ENCODE measurements at places on chromosomes 3 and 15. TPM values are rescaled to one million over a fixed set of nuclear protein-coding genes. Genes with fewer than 3 reads are reported as not detected.

- H3K27me3 ChIP-seq: no peaks in the 10 kb centered on the region
- H3K36me3 ChIP-seq: no peaks in the 10 kb centered on the region
- peak overlapping the region; percentile 74 for H3K4me3 ChIP-seq
- DNase-seq: no peak
- H3K27ac ChIP-seq: peak overlapping the region; percentile 92
- no peaks in the 10 kb centered on the region for H3K4me1 ChIP-seq
These were observed 672 bp downstream of the NEDD4 start for GRCh38 chr15:55992769-55993110.

INSYN1 gene
- total RNA-seq: 2.2 TPM

MAP1A gene
- 3.8 TPM for total RNA-seq

DNA sequence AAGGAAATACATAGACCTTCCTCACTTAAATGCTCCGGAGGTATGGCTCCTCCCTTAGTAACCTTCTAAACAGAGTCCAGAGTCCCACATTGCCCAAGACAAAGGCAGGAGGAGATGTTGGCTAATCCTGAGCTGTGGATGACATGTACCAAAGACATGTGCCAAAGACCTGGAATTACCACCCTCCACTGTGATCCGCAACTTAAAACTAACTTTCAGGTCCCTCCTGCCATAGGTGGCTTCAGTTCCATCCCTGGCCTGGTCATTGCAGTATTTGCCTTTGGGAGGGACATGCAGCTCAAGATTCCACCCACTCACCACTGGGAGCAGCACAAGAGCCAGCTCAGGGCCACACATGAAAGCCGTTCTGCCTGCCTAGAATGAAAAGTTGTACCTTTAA is 28.0 kb downstream of the MYZAP start:
- H3K4me3 ChIP-seq: no peak overlapping the region
- H3K27ac ChIP-seq: peak overlapping the region; percentile 27
- no peak for DNase-seq
- H3K27me3 ChIP-seq: no peaks in the 10 kb centered on the region

- no peaks in the 10 kb centered on the region for H3K36me3 ChIP-seq
- H3K27ac ChIP-seq: no peak overlapping the region
- peak; percentile 2 for DNase-seq
- H3K4me3 ChIP-seq: no peak overlapping the region
- no peaks in the 10 kb centered on the region for H3K4me1 ChIP-seq
These were observed 7.8 kb upstream of the RHCG start for GRCh38 chr15:89504166-89504565.

- no peaks in the 10 kb centered on the region for H3K4me1 ChIP-seq
- no peak for DNase-seq
- no peaks in the 10 kb centered on the region for H3K27me3 ChIP-seq
- no peak overlapping the region for H3K4me3 ChIP-seq
- no peak overlapping the region for H3K27ac ChIP-seq
These were observed 21.9 kb upstream of the USP13 start for GRCh38 chr3:179630753-179631451.

GRCh38 chr3:194612221-194612620 is 21.0 kb downstream of the TMEM44 start:
- no peaks in the 10 kb centered on the region for H3K4me1 ChIP-seq
- no peaks in the 10 kb centered on the region for H3K36me3 ChIP-seq
- no peak overlapping the region for H3K27ac ChIP-seq

DNA sequence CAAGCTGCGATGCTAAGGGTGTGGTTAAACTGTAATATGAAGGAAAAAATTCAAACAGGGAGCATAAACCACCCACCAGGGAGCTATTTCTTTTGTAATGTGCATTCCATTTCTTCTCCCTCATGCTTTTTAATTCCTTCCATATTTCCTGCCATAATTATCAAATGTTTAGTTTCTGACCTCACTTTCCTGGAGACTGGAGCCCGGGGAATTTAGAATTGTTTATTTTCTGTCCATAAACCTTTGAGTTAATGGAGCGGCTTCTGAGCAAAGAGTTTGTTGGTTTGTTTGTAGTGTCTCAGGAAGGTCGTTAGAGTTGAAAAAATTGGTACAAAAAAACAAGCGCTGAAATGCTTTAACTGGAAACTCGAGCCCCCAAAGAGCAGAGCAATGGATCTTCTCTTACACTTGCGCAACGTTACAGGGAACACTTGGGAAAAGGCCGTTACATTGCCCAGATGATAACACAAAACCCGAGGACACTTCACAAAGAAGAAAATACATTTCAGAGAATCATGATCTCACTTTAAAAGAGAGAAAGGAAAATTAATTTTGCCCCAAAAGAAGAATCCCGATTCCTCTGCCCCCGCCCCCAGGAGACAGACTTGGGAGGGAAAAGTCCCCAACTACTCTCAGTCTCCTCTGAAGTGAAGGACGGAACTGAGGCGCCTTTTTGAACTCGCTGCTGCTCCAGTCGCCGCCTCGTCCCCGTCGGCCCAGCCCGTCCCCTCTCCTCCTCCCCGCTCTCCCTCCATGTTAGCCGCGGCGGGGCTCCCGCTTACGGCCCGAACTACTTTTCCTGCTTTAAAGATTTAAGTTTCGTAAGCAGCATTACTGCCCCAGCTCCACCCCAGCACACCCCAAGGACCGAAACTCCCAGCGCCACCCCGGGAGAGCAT is 842 bp downstream of the FSTL1 start:
- peaks cover 7% of the 10 kb centered on the region for H3K4me1 ChIP-seq
- H3K4me3 ChIP-seq: peak overlapping the region; percentile 50
- no peaks in the 10 kb centered on the region for H3K36me3 ChIP-seq
- H3K27ac ChIP-seq: peak overlapping the region; percentile 82
- H3K27me3 ChIP-seq: no peaks in the 10 kb centered on the region
- no peak for DNase-seq

WHAMM gene
- 11.5 TPM for total RNA-seq

DNA sequence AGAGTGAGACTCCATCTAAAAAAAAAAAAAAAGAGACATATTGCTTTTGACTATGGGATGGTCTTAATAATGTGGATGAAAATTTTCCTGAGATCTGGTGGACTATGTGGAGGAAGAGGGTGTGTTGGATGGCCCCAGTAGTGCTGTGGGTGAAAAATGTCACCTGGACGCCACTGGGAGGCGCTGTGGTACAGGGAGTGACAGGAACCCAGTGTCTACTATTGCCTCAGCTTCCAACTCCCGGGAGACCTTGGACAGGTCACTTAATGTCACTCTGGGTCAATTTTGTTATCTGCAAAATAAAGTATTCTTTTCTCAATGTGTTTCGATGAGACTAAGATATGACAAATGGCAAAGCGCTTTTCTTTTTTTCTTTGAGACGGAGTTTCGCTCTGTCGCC is 27.7 kb upstream of the DCP1A start:
- H3K4me3 ChIP-seq: no peak overlapping the region
- no peaks in the 10 kb centered on the region for H3K27me3 ChIP-seq
- peak; percentile 77 for DNase-seq
- H3K27ac ChIP-seq: no peak overlapping the region

DNA sequence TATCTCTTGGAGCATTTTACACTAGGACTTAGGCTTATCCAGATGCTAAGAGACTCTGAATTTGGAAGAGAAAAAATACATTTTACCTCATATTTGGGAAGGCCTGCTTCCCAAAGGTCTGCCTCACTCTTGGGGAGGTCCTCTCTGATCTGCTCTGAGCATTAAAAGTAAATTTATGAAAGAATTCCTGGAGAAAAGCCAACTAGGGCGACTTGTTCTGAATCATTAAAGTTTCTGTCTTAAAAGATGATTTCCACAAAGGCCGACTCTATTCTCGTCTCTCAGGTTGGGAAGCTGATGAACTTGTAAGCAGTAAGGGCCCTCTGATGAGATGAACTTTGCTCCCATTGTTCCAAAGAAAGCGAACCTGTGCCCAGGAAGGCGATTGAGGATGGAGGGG is 48.7 kb upstream of the HES1 start:
- H3K27ac ChIP-seq: no peak overlapping the region
- no peaks in the 10 kb centered on the region for H3K36me3 ChIP-seq
- no peak for DNase-seq
- H3K4me3 ChIP-seq: no peak overlapping the region

DNA sequence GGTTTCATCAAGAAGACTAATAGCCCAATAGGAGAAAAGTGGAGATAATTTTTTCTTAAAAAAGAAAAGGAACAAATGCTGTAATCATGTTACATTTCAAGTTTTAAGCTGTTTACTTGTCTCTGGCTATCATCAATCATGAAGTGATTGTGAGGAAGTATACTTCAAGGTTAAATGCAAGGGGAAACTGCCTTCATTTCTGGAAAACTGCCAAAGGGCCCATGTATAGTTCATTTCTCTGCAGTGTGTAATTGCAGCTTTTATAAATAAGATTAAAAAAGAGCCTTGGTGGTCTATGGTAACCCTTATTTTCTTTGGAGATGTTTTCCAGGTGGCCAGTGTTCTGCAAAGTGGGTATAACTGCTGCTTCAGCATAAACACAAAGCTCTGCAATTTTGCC is 101.9 kb downstream of the GRM7 start:
- H3K4me1 ChIP-seq: no peaks in the 10 kb centered on the region
- H3K27ac ChIP-seq: no peak overlapping the region
- H3K27me3 ChIP-seq: no peaks in the 10 kb centered on the region

SEMA7A gene
- total RNA-seq: 1.6 TPM

- H3K27me3 ChIP-seq: no peaks in the 10 kb centered on the region
- H3K36me3 ChIP-seq: no peaks in the 10 kb centered on the region
- no peak overlapping the region for H3K27ac ChIP-seq
- H3K4me3 ChIP-seq: no peak overlapping the region
- DNase-seq: no peak
These were observed 2.9 kb downstream of the TLR9 start for GRCh38 chr3:52222319-52223221.

DNA sequence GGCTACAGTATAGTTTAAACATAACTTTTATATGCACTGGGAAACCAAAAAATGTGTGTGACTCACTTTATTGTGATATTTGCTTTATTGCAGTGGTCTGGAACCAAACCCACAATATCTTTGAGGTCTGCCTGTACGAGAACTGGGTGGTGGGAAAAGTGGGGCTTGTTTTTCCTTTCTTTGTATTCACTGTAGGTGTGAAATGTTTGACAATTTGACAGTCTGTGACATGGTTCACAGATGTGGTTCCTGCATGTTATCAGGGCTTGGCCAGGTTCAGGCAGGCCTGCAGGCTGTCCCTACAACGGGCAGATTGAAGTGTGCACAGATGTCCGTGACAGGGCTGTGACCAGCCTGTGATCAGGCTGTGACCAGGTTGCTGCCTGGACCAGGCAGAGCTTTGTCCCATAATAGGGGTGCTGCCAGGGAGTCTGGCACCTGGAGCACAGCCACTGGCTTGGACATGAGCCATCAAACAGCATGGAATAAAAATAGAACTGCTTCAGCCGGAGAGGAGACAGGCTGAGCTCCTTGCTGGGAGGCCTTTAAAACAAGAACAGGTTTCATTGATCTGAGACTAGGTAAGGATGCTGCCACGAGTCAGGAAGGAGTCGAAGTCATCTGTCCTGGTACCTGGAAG is 61.0 kb downstream of the KLF13 start:
- H3K4me3 ChIP-seq: no peak overlapping the region
- peak; percentile 62 for DNase-seq
- H3K27me3 ChIP-seq: no peaks in the 10 kb centered on the region
- H3K27ac ChIP-seq: peak overlapping the region; percentile 53
- peaks cover 6% of the 10 kb centered on the region for H3K4me1 ChIP-seq

- no peaks in the 10 kb centered on the region for H3K27me3 ChIP-seq
- no peaks in the 10 kb centered on the region for H3K4me1 ChIP-seq
- no peak overlapping the region for H3K4me3 ChIP-seq
- no peak for DNase-seq
- H3K36me3 ChIP-seq: no peaks in the 10 kb centered on the region
These were observed 489.0 kb downstream of the NTRK3 start for GRCh38 chr15:87767516-87767915.

- no peak overlapping the region for H3K4me3 ChIP-seq
- H3K27me3 ChIP-seq: no peaks in the 10 kb centered on the region
- H3K4me1 ChIP-seq: no peaks in the 10 kb centered on the region
These were observed 50.5 kb downstream of the CTDSPL start for GRCh38 chr3:37912052-37912733.

TGM4 gene
- not detected for total RNA-seq

ACOX2 gene
- total RNA-seq: 122 TPM

ADAMTSL3 gene
- total RNA-seq: 0.94 TPM

PCYT1A gene
- total RNA-seq: 168 TPM

ADGRG7 gene
- total RNA-seq: 54.9 TPM

DNA sequence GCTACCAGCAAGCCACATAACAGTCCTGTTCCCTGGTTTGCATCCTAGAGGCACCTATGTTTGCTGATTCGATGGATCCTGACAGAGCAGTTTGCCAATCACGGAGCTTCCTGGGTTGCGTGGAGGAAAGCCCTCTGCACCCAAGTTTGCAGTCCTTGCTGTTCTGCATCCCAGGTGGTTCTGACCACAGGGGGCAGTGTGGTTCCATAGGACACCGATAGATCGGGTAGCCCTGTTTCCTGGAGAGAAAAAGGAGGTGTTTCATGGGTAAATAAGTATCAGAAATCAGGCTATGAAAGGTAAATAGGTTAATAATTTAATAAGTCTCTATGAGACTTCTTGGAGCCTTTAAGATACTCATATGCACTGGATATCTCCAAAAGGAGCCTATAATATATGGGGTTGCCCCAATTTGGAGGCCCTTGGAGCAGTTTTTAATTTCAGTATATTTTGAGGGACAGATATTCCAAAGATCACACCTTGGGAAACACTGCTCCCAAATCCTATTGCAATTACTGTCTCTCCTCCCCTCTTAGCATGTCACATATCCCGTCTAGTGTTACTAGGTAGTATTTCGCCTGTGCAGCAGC is 194.6 kb upstream of the TPM1 start:
- H3K36me3 ChIP-seq: no peaks in the 10 kb centered on the region
- DNase-seq: peak; percentile 72
- H3K27me3 ChIP-seq: no peaks in the 10 kb centered on the region
- H3K4me3 ChIP-seq: no peak overlapping the region

DNA sequence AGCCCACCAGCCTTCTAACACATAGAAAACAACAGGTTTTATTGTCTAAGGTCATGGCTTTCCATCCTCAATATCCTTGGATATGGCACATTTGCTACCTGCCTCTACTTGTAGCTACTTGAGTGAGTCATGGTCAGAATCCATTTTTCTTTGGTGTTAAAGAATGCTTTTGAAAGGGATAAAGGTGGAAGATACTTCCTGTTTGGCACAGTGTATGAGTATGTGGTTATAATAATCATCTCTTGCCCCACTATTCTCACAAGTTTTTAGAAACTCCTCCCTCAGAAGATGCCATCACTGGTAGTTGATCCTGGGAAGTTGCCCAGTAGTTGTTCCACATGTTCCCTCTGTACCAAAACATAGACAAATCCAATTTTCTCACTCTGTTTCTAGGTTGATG is 508.6 kb upstream of the IL12A start:
- no peaks in the 10 kb centered on the region for H3K27me3 ChIP-seq
- no peak overlapping the region for H3K4me3 ChIP-seq
- no peak for DNase-seq
- no peak overlapping the region for H3K27ac ChIP-seq
- no peaks in the 10 kb centered on the region for H3K36me3 ChIP-seq

- no peaks in the 10 kb centered on the region for H3K36me3 ChIP-seq
- DNase-seq: no peak
- no peak overlapping the region for H3K4me3 ChIP-seq
- H3K27me3 ChIP-seq: no peaks in the 10 kb centered on the region
- H3K27ac ChIP-seq: no peak overlapping the region
These were observed 384.4 kb downstream of the LRTM1 start for GRCh38 chr3:54543446-54543845.

Data from Peyer's patch (tissue), 4 donors.